ENCODE measurements at places on chromosomes 7 and 10. TPM values are rescaled to one million over a fixed set of nuclear protein-coding genes. Genes with fewer than 3 reads are reported as not detected.

DNA sequence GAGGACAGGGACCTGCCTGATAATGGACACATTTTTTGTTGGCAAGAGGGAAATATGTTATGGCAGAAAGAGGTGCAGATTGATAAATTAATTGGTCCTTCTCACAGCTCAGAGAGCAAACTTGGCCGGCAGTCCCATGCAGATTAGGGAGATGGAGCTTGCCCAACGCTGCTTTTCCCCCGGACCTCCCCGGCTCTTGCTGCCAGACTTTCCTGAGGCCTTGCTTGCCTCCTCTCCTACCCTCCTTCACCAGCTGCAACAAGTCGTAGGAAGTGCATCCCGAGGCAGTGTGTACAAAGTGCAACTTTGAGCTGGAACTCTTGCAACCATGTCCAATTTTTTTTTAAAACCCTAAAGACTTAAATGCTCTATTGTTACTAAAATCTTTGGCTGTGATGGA, 215.5 kb downstream of the LRMDA start:
- H3K4me3 ChIP-seq = no peak overlapping the region
- no peak overlapping the region for H3K27ac ChIP-seq
- H3K27me3 ChIP-seq = peaks cover 8% of the 10 kb centered on the region
- H3K4me1 ChIP-seq = no peaks in the 10 kb centered on the region

DNA sequence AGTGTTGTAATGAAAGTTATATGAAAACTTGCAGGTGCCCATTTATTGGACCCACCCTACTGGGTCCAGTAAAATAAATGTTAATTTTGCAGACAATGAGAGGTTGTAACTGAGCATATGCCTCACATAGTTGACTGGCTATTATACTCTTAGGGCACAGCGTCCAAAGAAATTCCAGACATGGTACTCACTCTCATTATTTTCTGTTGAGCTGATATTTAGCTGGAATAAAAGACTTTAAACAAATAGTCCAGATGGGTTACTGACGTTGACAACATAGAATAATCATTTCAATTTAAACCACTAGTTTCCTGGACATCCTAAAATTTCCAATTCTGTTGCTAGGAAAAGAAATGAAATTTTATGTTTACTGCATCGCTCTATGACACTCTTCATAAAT, 174.5 kb downstream of the ZNF365 start:
- H3K27me3 ChIP-seq = no peaks in the 10 kb centered on the region
- no peak overlapping the region for H3K27ac ChIP-seq
- no peaks in the 10 kb centered on the region for H3K36me3 ChIP-seq
- DNase-seq = no peak
- H3K4me1 ChIP-seq = peaks cover 11% of the 10 kb centered on the region
- no peak overlapping the region for H3K4me3 ChIP-seq

GIMAP1 gene
- total RNA-seq = not detected

GNG11 gene
- total RNA-seq = 24.9 TPM

GPR158 gene
- not detected for total RNA-seq

Data from HFFc6 (cell line).